ENCODE measurements at places on chromosomes 12 and 14. TPM values are rescaled to one million over a fixed set of nuclear protein-coding genes. Genes with fewer than 3 reads are reported as not detected.

Gene CIDEB
- total RNA-seq = 12.4 TPM

Gene ETNK1
- total RNA-seq = 76.7 TPM

Gene SLC24A4
- total RNA-seq = not detected

Gene TMEM132C
- total RNA-seq = not detected

Gene TOMM20L
- not detected for total RNA-seq

Gene RD3L
- total RNA-seq = not detected

Gene CBLN3
- total RNA-seq = 7.4 TPM

Data from CD8-positive, alpha-beta memory T cell (primary cell).